Natural killer cell (primary cell): ENCODE measurements at places on chromosomes 1 and 21.

GRCh38 chr1:48581270-48581669, 109.3 kb upstream of the SPATA6 start:
- DNase-seq: no peak

DNA sequence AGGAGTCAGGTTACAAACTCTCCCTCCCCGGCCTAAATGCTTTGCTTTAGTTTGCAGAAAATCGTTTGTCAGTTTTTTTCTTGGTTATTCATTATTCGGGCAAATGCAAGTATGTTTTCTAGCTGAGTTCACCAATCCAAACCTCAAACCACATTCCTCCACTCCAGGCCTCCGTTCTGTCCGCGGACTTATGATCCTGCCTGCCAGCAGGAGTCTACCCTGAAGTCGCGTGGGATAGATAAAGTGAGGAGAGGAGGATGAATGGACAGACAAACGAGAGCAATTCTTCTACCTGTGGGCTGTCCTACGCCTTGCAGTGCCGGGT, 1.3 kb downstream of the ADAMTS1 start:
- DNase-seq: peak; percentile 10

GRCh38 chr1:42143896-42144710, 9.1 kb upstream of the GUCA2B start:
- no peak for DNase-seq

DNA sequence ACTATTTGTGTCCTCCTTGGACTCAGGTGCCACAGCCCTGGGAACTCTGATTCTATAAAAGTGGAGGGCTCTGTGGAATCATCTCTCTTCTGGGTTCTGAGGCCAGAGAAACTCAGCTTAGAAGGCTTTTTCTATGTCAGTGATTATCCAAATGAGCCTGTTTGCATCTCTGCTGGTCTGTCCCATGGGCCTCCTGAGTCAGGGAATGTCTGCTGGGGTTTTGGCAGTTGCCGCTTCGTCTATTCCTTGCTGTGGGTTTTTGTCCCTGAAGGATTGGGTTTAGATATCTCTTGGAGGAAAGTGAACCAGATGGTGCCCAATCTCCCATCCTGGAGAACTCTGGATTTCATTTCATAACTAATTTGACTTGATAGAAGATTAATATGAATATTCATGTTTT, 297.6 kb downstream of the HHAT start:
- DNase-seq: no peak

DNA sequence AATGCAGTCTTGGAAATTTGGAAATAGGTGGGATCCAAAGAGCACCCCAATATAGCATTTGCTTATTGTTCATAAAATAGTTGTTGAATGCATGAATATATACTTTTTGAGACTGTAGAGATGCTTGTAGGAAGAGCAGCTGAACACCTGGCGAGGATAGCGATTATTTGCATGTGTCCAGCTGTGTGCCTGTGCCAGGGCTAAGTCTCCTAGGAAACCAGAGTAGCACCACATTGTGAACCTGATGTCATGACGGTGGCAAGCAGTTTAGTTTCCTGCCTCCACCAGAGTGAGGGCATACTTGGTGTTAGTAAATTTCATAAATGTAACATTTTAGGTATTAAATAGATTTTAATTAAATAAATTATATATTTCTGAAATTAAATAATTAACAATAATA, 37.3 kb upstream of the IRF2BP2 start:
- no peak for DNase-seq

GRCh38 chr21:36419996-36420395, 34.8 kb downstream of the CHAF1B start:
- DNase-seq: peak; percentile 56

DNA sequence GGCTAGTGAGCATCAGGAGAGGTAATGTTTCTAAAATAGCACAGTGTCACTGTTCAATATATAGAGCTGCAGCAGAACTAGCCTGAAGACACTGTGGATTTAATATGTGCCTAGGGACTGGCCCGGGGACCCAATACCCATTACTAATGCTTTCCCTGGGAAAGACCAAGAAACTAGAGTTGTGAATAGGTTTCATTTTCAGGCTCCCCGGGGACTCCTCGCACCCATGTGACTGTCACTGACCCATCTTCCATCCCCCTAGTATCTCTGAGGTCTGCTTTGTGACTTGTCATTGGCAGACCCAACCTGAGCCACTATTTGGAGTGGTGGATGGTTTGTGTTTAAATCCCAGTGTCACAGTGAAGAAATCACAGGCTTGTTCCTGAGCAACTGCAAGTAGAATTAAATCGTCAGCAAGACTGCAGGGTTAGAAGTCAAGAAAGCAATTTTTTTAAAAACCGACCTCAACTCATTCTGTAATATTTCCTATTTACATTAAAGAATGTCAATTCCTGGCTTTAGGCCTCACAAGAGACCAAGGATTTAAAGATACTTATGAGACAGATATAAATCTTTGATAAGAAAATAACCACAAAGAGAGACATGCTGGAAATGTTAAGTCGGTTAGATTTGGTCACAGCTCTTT, 130.0 kb upstream of the TNR start:
- DNase-seq: no peak

- DNase-seq: no peak
Observed at GRCh38 chr1:42845866-42846256, 552 bp upstream of the ZNF691 start.
